Substantia nigra (tissue), 51 donors: ENCODE measurements at places on chromosomes 1 and 21.

GRCh38 chr1:33152685-33153432 lies 29.0 kb downstream of the TRIM62 start:
- DNase-seq, result peak; percentile 77

GRCh38 chr1:220255204-220255603 lies 17.0 kb downstream of the RAB3GAP2 start:
- DNase-seq, result no peak

- DNase-seq, result no peak
Measured at GRCh38 chr1:155940993-155941844, at the start of gene RXFP4. RXFP4 (plus strand) TSS chr1:155941638; CDS start chr1:155941710, 72 bp downstream.

- peak; percentile 54 for DNase-seq
Measured at GRCh38 chr1:203340112-203340790, 10.7 kb downstream of the FMOD start.

- DNase-seq, result no peak
Measured at GRCh38 chr1:55981010-55981650, 598.2 kb downstream of the PLPP3 start.

- no peak for DNase-seq
Measured at GRCh38 chr21:31064803-31065202, 26.5 kb upstream of the KRTAP19-8 start.

GRCh38 chr1:178706432-178706831 lies 18.6 kb upstream of the RALGPS2 start:
- no peak for DNase-seq

- no peak for DNase-seq
Measured at GRCh38 chr1:191608367-191608766, 549.9 kb upstream of the RGS18 start.

DNA sequence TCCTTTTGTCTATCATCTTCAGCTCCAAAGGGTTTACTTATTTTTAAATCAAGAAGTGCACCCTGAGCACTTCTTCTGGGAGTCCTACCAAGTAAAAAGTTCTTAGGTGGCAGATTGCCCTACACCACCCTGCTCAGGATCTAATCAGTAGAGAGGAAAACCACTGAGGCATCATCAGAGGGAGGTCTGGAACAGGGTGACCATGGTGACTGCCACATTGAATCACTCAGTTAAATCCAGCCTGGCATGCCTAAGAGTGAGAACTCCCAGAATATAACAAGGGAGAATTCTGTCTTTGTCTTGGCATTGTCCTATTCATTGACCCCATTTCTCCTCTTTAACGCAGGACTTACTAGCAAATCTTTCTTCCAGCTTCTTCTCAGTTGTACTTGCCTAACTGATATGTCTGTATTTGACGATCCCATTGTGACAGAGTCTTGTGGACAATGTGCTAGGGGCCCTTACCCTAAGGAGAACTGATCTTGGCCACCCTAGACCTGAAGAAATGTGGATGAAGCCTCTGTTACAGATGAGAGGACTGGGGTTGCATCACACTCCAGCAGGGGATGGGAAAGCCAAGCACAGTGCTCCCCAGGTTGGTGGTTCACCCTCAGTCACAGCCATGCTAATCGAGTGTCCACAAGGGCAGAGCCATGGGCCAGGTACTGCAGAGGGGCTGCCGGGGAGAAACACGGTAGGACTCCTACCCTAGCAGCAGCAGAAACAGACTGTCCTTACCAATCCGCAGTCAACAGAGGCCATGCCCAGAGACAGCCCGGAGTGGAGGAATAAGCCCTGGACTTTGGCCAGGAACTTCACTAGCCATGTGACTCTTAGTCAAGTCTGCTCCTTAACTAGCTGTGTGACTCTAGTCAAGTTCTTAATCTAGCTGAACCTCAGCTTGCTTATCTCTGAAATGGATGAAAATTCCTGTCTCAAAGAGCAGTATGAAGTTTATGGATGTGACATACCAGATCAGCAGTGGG lies 15.4 kb downstream of the PKP1 start:
- no peak for DNase-seq

GRCh38 chr1:83671586-83671985 lies 327.3 kb downstream of the TTLL7 start:
- DNase-seq, result no peak
